ENCODE measurements at places on chromosomes 1 and 21.

- DNase-seq, result no peak
Observed at GRCh38 chr1:230348386-230349019, 77.6 kb downstream of the PGBD5 start.

- DNase-seq, result no peak
Observed at GRCh38 chr1:10105484-10105883, 72.7 kb downstream of the UBE4B start.

DNA sequence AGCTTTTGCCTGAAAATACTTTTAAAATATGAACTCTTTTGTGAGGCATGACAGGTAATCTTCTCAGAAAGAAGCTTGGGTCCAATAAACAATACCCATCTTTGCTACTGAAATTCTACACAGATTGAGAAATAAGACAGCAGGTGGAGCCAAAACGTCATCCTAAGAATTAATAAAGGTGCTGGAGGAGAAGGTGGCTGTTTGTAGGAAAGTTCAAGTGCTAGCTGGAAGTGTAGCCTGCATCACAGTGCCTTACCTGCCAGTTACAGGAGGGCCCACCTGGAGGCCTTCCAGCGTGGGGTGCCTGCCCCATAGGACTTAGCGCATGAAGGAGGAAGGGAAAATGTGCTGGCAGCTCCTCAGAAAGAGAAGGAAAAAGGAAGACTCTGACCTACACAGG is 93.7 kb downstream of the TTC3 start:
- no peak for DNase-seq

DNA sequence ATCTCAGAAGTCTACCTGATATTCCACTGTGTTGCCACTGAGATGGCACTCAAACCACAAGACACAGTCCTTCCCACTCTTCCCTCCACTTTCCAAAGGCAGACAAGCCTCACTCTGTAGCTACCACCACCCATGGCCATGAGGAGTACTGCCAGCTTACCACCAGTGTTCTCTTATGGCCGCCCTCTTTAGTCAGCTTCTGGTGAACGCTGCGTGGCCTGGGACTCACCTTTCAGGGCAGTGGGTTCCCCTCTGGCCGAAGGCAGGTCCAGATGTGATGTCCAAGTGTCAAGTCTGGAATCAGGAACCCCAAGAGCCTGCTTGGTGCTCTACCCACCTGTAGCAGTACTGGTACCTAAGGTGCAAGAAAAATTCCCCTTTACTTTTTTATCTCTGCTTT is 580.8 kb downstream of the LRRIQ3 start:
- no peak for DNase-seq

DNA sequence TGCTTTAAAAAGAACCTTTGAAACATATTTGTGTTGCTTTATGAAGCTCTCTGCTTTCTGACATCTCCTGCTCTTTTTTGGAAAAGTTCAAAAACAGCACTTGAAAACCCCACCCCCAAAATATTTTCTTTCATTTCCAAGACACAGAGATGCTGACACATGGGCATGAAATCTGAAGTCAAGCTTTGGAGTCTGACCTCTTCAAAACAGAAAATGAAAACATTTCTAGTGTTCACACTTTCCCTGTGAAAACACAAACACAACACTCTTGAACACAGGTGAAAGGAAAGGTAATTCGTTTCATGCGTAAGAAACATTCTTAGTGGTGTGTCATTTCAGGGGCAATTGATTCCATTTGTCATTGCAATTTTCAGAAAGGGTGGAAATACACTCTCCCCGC is 10.8 kb downstream of the NGF start:
- DNase-seq, result no peak

- no peak for DNase-seq
Observed at GRCh38 chr1:54176621-54177327, 23.1 kb downstream of the CYB5RL start.

DNA sequence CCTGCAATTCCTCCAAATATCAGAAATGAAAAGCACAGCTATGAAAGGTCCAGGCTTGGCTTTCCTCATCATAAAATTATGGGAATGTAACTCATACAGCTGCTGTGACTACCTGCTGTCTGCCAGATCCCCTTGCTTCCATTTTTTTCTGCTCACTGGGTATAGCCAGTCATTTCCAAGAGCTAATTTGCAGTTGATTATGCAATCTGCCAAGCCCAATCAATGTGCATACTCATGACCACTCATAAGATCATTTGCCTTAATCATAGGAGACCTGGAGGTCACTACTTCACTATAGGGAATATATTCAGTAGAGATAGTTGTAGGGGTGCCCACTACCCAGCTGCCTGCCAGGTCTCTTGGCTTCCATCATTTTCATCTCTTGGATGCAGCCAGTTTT is 417.7 kb upstream of the ZRANB2 start:
- DNase-seq, result no peak

GRCh38 chr1:15035236-15035635 is 118.3 kb upstream of the TMEM51 start:
- no peak for DNase-seq

GRCh38 chr1:151108331-151108730 is 37.8 kb downstream of the GABPB2 start:
- DNase-seq, result no peak

- no peak for DNase-seq
Observed at GRCh38 chr1:55685560-55685959, 470.4 kb upstream of the USP24 start.

DNA sequence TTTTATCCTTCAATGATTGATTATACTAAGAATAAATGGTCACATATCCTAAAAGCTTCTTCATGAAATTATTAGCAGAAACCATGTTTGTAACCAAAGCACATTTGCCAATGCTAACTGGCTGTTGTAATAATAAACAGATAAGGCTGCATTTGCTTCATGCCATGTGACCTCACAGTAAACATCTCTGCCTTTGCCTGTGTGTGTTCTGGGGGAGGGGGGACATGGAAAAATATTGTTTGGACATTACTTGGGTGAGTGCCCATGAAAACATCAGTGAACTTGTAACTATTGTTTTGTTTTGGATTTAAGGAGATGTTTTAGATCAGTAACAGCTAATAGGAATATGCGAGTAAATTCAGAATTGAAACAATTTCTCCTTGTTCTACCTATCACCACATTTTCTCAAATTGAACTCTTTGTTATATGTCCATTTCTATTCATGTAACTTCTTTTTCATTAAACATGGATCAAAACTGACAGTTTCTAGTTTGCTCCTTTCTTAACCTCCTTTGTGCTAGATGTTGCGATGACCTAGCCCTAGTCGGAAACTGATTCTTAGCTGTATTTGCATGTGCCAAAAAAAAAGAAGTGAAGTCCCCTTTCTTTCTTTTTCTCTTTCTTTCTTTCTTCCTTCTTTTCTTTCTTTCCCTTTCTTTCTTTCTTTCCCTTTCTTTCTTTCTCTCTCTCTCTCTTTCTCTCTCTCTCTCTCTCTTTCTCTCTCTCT is 45.1 kb downstream of the MAP3K7CL start:
- DNase-seq, result no peak

- DNase-seq, result no peak
Observed at GRCh38 chr1:145846201-145846612, 777 bp downstream of the NUDT17 start.

- DNase-seq, result no peak
Observed at GRCh38 chr21:16162953-16163352, 433.2 kb downstream of the USP25 start.

GRCh38 chr1:68624233-68624632 is 127.4 kb upstream of the DEPDC1 start:
- DNase-seq, result no peak

- DNase-seq, result peak; percentile 84
Observed at GRCh38 chr21:39633770-39634181, 21.0 kb downstream of the B3GALT5 start.

DNA sequence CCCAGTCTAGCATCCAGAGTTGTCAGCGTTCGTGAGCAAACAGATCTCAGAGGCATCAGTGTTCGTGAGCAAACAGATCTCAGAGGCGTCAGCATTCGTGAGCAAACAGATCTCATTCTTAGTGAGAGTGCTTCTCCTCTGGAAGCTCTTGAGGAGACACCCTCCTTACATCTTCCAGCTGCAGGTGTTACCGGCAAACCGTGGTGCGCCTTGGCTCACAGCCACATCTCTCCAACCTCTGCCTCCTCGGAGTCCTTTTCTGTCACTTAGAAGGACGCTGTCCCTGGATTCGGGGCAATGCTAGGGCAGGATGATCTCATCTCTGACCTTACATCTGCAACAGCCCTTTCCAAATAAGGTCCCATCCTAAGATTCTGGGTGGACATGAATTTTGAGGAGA is 14.6 kb upstream of the UMODL1 start:
- DNase-seq, result no peak

GRCh38 chr1:204791453-204792353 is 79.0 kb upstream of the NFASC start:
- no peak for DNase-seq

GRCh38 chr1:78044796-78045562 is 787 bp upstream of the GIPC2 start:
- DNase-seq, result no peak

DNA sequence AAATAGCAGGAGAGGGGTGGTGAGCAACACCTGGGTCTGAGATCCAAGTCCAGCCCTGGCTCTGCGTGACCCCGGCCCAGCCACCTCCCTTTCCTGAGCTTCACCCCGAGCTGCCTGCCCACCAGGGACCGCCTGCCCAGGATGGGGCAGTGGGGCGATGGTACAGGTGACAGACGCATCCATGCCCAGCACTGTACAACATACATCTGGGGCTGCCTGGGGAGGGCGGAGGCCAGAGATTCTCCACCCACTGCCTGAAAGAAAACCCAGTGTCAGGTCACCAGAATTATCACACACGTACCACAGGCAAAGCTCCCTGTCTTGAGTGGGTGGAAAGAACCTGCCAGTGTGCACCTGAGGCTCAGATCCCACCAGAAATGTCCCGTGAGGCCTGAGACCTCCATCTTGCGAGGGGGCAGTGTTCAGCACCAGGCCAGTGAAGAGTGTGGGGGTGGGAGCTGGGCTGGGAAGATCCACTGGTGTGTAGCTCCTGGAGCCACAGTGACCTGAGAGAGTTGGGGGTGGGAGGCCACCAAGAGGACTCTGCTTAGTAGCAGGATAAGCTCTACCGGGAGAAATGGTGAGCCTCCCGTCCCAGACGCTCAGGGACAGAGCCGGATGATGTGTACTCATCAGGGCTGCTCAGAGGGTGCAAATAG is 81.5 kb downstream of the DMRTB1 start:
- DNase-seq, result no peak

DNA sequence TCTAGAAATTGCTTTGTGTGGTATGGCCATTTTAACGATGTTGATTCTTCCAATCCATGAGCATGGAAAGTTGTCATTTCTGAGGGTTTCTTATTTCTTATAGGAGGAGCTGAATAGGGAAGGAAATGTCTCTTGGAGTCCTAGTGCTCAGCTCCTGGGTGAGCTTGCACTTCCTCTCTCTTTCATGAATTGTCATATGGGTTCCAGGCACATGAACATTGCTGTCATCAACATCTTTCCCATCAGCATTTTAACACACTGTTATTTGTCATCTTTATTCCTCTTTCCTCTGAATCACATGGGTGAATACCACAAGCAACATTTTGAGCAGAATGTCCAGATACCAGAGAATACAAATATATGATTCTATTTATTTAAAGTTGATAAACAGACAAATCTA is 23.4 kb downstream of the SLAMF6 start:
- no peak for DNase-seq

GRCh38 chr1:176460544-176461336 is 2.2 kb upstream of the PAPPA2 start:
- DNase-seq, result no peak

DNA sequence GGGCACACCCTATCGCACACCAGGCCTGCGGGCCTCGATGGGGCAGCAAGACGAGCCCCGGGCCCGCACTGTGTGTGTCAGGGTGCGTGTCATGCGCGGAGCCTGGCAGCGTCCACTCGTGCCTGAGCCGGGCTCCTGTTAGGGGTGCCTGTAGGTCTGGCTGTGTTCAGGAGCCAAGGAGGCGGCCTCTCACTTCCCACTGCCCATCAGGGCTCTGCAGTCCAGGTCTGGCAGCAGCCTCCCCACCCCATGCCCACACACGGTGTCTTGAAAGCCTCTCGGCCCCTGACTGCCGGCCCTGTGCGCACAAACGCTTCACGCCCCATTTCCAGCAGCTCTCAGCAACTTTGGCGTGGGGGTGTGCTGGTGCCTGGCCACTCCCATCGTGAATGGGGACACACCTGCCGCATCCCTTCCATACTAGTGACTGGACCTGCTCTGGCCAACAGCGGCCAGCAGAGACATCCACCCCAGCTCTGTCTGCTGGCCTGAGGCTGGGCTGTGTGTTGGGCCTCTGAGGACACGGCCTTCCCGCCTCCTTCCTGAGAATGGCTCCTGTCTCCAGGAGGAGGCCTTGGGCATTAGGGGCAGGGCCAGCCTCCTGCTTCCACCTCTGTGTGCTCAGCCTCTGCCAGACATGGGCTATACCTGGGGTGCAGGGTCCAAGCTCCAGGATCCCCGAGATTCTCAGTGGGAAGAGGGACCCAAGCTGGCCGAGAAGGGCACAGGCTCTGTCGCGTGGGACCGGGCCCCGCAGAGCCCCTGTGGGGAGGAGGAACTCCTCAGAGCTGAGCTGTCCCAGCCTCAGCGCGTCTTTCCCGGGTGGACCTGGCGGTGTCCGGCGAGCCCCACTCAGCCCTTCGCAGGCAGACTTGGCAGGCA is 41.8 kb upstream of the ACTRT2 start:
- DNase-seq, result no peak

DNA sequence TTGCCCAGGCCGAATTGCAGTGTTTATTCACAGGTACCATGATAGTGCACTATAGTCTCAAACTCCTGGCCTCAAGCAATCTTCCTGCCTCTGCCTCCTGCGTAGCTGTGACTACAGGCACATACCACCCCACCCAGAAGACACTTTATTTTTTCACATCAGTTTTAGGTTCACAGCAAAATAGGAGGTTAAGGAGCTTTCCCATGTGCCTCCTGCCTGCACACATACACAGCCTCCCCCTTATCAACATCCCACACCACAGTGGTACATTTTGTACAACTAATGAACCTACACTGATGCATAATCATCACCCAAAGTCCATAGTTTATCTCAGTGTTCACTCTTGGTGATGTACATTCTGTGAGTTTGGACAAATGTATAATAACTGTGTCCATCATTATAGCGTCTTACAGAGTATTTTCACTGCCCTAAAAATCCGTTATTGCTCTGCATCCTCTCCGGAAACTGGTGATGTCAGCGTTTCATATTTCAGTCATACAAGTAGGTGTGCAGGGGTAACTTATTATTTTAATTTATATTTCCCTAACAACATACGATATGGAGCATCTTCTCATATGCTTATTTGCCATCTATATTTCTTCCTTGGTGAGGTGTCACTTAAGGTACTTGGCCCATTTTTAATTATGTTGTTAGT is 23.2 kb downstream of the OR13G1 start:
- DNase-seq, result no peak

DNA sequence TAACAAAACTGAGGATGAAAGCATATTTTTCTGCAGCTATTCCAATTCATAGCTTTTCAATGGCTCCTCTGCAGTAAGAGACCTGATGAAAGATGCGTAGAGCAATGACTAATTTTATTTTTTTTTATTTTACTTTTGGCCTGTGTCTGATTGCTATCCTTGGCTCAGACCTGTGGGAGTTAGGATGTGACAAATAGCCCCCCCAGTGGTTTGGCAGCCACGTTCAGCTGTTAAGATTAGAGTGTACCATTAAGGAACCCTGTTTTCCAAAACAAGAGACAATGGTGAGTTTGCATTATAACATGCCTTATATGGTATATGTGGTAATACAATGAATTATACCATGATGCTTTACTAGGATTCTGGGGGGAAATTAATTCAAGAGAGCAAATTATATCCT is 264.7 kb downstream of the CACNA1E start:
- no peak for DNase-seq
